ENCODE measurements at places on chromosomes 16 and 17. TPM values are rescaled to one million over a fixed set of nuclear protein-coding genes. Genes with fewer than 3 reads are reported as not detected.

SULT1A2 gene
- polyA plus RNA-seq: 1.2 TPM

CDRT15 gene
- polyA plus RNA-seq: not detected

ZNHIT3 gene
- polyA plus RNA-seq: 12.0 TPM

LYRM9 gene
- polyA plus RNA-seq: 9.1 TPM

KCNJ18 gene
- polyA plus RNA-seq: not detected

UMOD gene
- polyA plus RNA-seq: not detected

Data from heart right ventricle (tissue), 16 donors.